ENCODE measurements at places on chromosomes 7 and 10. TPM values are rescaled to one million over a fixed set of nuclear protein-coding genes. Genes with fewer than 3 reads are reported as not detected.

DNA sequence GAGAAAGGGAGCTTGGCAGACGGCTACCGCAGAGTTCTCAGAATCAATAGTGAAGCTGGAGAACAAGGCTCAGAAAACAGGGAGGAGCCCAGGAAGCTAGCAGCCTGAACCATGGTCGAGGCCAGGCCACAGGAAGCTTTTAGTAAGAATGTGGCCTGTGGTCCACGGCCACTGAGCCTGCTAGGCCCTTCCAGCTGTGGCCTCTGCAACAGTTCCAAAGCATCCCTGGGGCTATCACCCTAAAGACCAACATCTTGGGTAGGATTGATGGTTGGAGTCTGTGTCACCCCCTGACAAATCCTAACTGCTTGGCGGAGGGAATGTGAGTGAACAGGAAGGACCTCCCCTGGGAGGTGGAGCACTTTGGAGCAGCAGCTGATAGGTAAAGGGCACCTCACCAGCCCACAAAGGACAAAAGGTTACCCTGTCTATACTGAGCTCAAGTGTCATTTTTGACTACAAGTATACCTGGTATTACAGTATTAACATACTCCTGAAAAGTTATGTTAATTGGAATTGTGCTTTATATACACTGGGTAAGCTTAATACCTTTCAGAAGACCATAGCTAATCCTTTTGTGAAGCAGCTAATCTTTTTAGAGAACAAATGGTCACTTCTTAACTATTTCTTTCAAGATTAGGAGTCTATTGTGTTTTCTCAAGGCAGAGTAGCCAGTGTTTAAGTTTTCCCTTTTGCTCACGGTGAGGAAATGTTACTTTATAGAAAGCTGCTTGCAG is 18.7 kb downstream of the PTPRE start:
- DNase-seq = no peak

- no peak for DNase-seq
Observed at GRCh38 chr10:89266721-89267453, 15.3 kb upstream of the LIPA start.

- DNase-seq = no peak
Observed at GRCh38 chr7:66845379-66846095, 75.5 kb upstream of the TMEM248 start.

GRCh38 chr7:143905509-143905908 is 3.5 kb upstream of the TCAF1 start:
- no peak for DNase-seq

The TMEM225B gene
- 2.4 TPM for polyA plus RNA-seq

DNA sequence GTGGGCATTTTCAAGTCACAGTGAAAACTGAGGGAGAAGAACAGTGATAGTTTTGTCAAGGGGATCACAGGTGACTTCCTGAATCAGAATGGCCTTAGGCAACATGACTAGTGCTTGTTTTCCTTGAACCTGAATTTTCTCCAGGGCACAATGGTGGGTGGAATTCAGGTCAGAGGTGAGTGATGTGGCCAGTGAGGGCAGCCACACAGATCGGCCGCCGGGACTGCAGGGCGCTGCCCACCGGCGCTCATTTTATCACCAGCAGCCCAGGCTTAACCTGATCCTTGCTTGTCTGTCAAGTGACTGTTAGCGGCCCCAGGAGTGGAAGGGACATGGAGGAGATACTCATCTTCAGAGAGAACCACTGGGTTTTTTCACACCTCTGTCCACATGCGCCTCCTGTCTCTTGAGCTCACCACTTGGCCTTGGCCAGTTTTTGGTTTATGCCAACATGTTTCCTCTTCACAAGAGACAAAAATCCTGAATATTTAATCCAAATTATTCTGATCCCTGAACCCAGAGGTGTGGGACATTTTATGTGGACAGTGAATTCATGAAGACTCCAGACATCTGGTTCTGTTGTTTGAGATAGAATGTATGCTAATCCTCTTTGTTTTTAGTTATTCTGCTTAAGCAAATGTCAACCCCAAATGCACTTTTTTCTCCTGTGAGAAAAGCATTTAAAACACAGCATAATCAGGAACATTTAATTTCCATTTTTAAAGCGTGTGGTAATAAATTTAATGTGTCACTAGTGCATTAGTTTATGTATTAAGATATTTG is 108.7 kb downstream of the DOCK1 start:
- DNase-seq = no peak

DNA sequence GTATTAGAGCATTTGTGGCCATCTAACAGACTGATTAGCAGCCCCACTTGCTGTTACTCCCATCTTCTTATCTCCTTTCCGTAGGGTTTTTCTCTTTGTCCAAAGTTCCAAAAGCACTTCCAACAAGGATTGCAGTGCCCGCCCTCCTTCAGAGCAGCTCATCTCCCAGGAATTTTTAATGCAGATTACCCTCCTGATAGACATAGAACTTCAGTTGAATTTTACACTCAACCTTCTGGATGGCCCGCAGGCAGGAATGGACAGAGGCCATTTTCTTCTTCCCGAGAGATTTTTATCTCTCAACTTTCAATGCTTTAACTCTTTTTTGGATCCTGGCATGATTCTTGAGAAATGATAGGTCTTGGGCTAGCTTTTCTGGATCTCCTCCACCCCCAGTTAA is 23.3 kb downstream of the PRKG1 start:
- no peak for DNase-seq
